LHCN-M2 (cell line): ENCODE measurements at places on chromosomes 16 and 17. TPM values are rescaled to one million over a fixed set of nuclear protein-coding genes. Genes with fewer than 3 reads are reported as not detected.

Gene SLC5A10
- total RNA-seq: not detected in 2 replicates

Gene PRR11
- total RNA-seq: 26.7 and 35.2 TPM in 2 replicates

Gene CRHR1
- not detected in 2 replicates for total RNA-seq

Gene GRAP
- total RNA-seq: 0.19 TPM in 1 of 2 replicates, not detected in the other

Gene ODAD4
- 0.19 and 0.86 TPM in 2 replicates for total RNA-seq

Gene SYNGR3
- 1.1 and 1.6 TPM in 2 replicates for total RNA-seq

Gene HS3ST3A1
- total RNA-seq: 10.4 and 19.8 TPM in 2 replicates

Gene ICAM2
- total RNA-seq: 0.29 and 1.2 TPM in 2 replicates

Gene PYY
- total RNA-seq: not detected in 2 replicates

Gene RABEP2
- total RNA-seq: 50.6 and 72.0 TPM in 2 replicates

Gene SRCIN1
- total RNA-seq: not detected in 2 replicates

Gene CNTNAP4
- 0.06 TPM in 1 of 2 replicates, not detected in the other for total RNA-seq

Gene FA2H
- 0.06 TPM in 1 of 2 replicates, not detected in the other for total RNA-seq
